ENCODE measurements at places on chromosomes 11 and 22.

- no peak for DNase-seq
These were observed 14.3 kb upstream of the ANKK1 start for GRCh38 chr11:113373306-113373705.

- no peak for DNase-seq
These were observed 46.3 kb upstream of the TUB start for GRCh38 chr11:8034604-8035190.

DNA sequence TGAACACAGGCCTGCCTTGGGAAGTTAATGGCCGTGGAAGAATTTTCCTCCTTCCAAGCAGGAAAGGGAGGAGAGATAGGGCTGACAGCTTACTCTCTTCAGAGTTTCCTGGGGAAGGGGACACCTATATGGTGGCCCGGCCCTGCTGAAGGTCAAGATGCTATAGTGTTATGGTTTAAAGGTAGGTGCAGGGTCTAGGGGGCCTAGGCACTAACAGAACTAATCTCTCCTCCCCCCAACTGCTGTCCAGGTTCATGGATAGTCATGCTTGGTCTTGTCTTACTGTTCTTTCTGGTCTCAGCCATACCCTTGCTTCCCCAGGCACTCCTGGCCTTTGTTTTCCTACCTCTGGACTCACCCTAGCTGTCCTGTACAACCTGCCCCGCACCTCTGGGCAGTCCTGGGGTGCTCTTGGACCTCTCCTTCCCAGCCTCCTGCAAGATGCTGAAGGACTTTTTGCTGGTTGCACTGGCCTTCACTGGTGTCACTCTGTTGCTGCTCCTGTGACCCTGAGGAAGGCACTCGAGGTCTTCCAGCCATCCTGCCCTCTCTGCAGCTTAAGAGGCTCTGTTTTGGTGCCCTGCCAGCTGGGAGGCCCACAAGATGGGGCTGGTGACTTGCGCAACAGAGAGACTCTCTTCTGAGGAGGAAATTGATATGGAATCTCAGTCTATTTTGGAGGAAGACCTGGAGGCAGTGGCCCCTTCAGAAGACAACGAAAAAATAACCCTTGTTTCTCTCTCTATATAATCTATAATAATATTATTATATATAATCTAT is 17.9 kb downstream of the SEC14L3 start:
- no peak for DNase-seq

- DNase-seq: no peak
These were observed 65.8 kb downstream of the SLC22A12 start for GRCh38 chr11:64656862-64657261.

DNA sequence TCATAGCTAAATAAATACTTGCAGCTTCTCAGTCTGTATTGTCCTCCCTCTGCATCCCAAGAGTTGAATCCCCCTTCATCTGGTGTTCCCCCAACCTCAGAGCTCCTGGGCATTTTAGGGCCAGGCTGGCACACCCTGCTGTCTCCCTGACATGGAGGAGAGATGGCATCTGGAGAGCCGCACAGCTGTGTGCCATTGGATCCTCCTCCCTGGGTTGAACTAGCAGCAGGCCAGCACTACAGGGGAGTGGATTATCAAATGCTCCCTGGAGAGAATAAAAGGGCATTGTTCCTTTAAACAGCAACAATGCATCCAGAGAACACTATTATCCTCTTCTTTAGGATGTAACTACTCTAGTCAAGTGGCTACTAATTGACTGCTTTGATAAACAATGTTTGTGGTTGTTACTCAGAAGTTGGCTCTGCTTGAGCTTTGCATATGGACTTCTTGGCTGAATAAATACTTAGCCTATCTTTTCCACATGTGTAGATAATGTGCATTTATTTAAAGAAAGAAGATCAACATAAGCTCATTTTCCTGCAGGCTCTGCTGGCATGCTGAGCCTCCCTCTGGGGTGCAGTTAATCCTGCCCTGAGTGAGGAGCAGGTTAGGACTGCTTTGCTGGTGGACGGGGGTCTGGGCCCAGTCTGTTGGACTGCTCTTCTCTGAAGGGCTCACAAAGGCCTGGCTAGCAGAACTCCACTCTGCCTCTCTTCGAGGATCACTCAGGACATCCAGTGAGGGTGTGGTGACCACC is 897.2 kb downstream of the TBC1D22A start:
- no peak for DNase-seq

DNA sequence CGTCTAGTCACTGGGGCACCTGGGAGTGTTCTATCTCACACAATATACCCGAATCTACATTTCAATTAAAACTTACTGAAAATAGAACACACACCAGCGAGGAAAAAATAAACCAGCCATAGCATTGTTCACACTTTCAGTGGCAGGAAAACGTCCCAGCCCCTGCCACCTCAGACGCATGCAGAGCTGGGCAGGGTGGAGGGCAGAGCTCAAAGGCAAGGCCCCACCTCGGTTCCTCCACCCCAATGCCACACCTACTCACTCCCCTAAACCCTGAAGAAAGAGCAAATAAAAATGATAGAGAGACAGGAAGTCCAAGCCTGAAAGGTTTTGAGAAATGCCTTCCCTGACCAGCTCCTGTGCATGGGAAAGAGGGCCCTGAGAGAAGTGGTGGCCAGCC is 14.8 kb downstream of the B3GNT6 start:
- DNase-seq: no peak

DNA sequence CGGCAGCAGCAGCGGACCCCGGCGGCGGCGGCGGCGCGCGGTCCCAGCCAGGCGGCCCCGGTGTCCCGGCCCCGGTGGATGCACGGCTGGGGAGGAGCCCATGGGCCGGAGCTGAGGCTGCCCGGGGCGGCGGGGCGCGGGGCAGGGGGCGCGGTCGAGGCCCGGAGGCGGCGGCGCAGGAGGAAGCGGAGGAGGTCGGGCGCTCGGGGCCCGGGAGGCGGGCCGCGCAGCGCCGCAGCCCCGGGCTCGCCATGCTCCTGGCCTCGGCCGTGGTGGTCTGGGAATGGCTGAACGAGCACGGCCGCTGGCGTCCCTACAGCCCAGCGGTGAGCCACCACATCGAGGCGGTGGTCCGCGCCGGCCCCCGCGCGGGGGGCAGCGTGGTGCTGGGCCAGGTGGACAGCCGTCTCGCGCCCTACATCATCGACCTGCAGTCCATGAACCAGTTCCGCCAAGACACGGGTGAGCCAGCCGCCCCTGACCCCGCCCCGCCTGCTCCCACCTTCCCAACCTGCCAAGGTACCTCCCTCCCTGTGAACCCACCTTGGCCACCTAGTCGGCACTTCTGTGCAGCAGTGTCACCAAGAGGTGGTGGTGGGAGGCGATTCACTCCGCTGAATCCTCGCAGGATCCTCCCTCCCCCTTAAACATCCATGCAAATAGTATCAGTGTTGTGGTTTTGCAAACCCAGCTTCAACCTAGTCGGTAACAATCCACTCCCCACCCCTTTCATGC is 580 bp downstream of the DTX4 start:
- peak; percentile 15 for DNase-seq

DNA sequence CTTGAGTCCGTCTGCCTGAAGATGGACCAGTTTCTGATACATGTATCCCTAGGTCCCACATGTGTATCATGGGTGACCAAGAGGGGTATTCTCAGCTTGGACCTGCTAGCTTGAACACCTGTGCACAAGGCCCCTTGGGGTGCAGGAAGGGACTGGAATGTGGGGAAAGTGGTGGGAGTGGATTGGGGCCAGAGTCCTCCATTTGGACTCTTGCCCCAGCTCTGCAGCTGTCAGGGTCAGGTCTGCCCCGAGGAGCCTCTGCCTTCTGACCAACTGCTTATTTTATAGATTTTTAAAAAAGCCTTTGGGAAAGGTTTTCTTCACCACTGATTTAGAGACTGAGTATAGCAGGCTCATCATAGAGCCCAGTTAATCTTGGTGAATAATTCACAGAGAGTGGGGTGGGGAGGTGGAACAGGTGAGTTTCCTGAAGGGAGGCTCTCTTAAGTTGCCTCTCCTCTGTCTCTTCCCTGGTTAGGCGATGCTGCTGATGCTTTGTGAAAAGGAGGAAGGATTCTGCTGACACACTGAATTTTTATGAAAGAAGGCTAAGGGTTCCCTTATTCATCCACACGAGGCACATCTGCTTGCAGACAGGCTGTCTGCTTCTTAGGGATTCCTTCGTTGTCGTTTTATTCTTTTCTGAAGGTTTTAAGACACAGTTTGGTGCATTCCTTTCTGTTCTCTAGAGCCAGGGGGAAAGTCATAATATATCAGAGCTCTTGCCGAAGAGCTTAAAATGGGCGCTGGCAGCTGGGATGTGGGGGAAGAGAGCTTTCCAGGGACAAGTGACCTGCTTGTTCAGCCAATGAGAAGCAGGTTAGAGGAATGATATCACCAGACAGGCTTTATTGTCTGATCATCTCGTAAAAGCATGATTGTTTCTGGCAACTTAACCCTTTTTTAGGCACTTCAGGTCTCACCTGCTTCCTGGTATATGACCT is 19.9 kb downstream of the TRIM44 start:
- DNase-seq: no peak

GRCh38 chr11:78192911-78193351 is 4.2 kb downstream of the USP35 start:
- DNase-seq: no peak

DNA sequence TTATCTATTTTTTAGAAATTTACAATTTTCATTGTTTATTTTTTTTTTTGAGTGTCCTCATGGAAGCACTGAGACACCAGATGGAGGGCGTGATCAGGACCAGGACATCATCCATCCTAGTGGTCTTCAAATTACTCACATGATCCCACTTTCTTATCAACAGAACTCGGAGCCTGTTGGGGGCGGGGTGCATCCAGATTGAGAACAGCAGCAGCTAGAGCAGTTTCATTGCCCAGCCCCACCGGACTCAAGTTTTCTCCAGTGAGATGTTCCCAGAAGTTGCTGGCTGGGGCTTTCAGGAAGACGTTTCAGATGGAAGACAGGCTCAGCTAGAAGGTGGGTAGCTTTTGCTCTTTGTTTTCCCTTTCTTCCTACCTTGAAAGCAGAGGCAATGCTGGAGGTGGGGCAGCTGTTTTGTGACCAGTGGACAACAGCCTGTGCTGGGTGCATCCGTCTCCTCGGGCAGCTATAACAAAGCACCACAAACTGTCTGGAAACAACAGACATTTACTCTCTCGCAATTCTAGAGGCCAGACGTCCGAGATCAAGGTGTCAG is 562.1 kb downstream of the TBC1D22A start:
- no peak for DNase-seq

- peak; percentile 52 for DNase-seq
These were observed 19.9 kb downstream of the CARS1 start for GRCh38 chr11:3037040-3037944.

- no peak for DNase-seq
These were observed 133 bp downstream of the MYH9 start for GRCh38 chr22:36387709-36387958.

DNA sequence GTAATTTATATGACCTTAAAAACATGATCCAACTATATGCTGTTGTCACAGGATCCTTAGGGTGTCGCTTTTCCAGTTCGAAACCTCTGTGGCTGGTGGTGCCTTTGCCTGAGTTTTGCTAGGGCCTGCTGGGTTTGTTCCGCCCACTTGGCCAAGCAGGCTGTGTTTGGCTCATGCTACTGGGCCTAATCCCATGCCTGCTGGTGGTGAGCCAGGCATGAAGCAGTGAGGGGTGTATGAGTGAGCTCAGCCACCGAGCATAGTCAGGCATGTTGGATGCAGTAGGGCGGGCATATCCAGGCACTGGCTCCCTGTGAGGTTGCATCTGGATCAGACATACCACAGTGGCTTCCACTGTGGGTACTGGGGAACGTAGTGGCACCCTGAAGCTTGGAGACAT is 16.3 kb downstream of the NPAT start:
- no peak for DNase-seq

DNA sequence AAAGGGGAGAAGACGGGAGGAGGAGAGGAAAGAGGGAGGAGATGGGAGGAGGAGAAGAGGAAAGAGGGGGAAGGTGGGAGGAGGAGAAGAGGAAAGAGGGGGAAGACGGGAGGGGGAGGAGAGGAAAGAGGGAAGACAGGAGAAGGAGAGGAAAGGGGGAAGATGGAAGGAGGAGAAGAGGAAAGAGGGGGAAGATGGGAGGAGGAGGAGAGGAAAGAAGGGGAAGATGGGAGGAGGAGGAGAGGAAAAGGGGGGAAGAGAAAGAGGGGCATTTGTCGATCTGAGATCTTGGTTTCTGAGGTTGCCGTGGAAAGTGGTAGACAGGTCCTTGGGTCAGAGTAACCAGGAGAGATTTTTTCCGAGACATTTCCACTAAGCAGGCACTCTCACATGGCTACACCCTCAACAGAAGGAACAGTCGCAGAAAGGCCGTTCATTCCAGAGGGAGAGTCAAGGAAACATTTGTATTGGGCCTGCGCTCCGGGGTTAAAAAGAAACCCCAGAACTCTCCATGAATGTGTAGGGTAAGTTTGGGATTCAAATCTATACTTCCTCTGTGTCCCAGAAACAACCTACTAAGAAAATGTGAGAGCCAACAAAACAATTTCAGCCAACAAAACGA is 39.8 kb upstream of the CARS1 start:
- no peak for DNase-seq

- DNase-seq: no peak
These were observed 5.6 kb downstream of the NRGN start for GRCh38 chr11:124745270-124745834.

DNA sequence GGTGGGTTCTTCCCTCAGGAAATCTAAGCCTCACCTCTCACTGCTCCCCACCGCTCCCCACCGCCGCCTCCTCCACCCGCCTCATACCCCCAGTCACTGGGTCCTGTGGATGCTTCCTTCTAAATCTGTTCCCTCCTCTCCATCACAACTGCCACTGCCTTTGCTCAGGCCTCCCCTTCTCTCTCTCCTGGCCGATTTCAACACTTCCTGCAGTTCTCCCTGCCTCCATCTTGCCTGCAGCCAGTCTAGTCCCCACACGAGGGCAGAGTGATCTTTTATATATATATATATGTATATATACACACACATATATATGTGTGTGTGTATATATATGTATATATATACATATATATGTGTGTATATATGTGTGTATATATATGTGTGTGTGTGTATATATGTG is 27.8 kb downstream of the CREB3L1 start:
- peak; percentile 37 for DNase-seq

- DNase-seq: no peak
These were observed 3.8 kb upstream of the FDX1 start for GRCh38 chr11:110425751-110426545.

DNA sequence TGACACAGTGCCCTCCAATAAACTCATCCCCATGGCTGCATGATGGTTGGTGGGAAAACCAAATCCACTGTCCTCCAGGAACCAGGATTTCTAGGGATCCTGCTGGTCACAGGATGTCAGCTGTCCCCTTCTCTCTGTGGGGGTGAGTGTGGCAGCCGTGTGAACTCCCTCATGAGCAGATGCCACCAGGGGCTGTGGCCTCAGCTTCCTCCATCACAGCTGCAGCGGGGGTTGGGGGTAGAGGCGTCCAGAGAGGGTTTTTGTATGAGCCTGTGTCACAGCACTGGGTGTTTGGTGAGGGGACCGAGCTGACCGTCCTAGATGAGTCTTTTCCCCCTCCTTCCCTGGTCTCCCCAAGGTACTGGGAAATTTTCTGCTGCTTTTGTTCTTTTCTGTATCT is 26.4 kb downstream of the IGLL5 start:
- DNase-seq: no peak

DNA sequence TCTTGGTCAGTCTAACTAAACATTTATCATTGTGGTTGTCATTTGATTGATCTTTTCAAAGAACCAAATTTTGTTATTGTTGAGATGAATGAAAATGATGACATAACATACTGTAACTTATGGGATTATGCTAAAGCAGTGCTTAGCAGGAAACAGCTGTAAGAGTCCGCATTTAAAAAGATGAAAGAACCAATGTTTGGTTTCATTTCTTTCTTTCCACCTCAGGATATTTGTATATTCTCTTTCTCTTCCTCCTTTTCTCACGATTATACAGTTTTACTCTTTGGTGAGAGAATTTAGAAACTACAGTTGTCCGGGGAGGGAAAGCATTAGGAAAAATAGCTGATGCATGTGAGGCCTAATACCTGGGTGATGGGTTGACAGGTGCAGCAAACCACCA is 23.1 kb downstream of the PIH1D2 start:
- DNase-seq: no peak
